Breast epithelium (tissue), 4 donors: ENCODE measurements at places on chromosomes 3 and 15. TPM values are rescaled to one million over a fixed set of nuclear protein-coding genes. Genes with fewer than 3 reads are reported as not detected.

WHAMM gene
- 11.0 TPM for total RNA-seq

RASL12 gene
- 20.6 TPM for total RNA-seq

UROC1 gene
- total RNA-seq, result not detected

ARL8B gene
- 52.3 TPM for total RNA-seq

GRCh38 chr3:69282181-69282580 lies 103.7 kb downstream of the FRMD4B start:
- H3K36me3 ChIP-seq, result no peaks in the 10 kb centered on the region
- no peaks in the 10 kb centered on the region for H3K27me3 ChIP-seq
- no peak for DNase-seq
- H3K27ac ChIP-seq, result no peak overlapping the region
- no peaks in the 10 kb centered on the region for H3K4me1 ChIP-seq

GRCh38 chr15:101525087-101525669 lies 35.7 kb upstream of the PCSK6 start:
- H3K27ac ChIP-seq, result no peak overlapping the region
- no peak for DNase-seq
- H3K4me3 ChIP-seq, result no peak overlapping the region
- no peaks in the 10 kb centered on the region for H3K36me3 ChIP-seq
- H3K4me1 ChIP-seq, result no peaks in the 10 kb centered on the region
- no peaks in the 10 kb centered on the region for H3K27me3 ChIP-seq

- no peak overlapping the region for H3K4me3 ChIP-seq
- peak; percentile 33 for DNase-seq
- H3K27ac ChIP-seq, result no peak overlapping the region
- H3K36me3 ChIP-seq, result no peaks in the 10 kb centered on the region
- H3K27me3 ChIP-seq, result no peaks in the 10 kb centered on the region
- H3K4me1 ChIP-seq, result no peaks in the 10 kb centered on the region
Measured at GRCh38 chr15:78634210-78635145, 6.5 kb downstream of the CHRNB4 start.

DNA sequence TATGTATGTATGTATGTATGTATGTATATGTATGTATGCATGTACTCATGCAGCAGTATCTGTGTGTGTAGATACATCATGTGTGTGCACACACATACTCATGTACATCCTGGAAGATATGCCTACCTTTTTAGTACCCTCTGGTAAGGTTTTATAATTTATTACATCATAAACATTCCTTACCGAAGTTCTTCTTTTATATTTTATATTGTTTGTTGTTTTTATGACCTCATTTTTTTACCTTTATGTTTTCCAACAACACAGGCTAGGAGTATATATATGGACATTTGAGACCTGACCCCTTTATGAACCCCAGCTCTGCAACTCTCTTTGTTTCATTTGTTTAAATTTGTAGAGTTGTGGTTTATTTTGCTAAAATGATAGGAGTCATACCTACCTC lies 263.5 kb downstream of the ADAMTSL3 start:
- H3K36me3 ChIP-seq, result no peaks in the 10 kb centered on the region
- H3K4me3 ChIP-seq, result no peak overlapping the region
- H3K4me1 ChIP-seq, result no peaks in the 10 kb centered on the region
- no peak for DNase-seq
- no peaks in the 10 kb centered on the region for H3K27me3 ChIP-seq

- DNase-seq, result no peak
- no peaks in the 10 kb centered on the region for H3K4me1 ChIP-seq
- peaks cover 12% of the 10 kb centered on the region for H3K36me3 ChIP-seq
- no peaks in the 10 kb centered on the region for H3K27me3 ChIP-seq
Measured at GRCh38 chr3:138284079-138284478, 45.6 kb downstream of the NME9 start.

DNA sequence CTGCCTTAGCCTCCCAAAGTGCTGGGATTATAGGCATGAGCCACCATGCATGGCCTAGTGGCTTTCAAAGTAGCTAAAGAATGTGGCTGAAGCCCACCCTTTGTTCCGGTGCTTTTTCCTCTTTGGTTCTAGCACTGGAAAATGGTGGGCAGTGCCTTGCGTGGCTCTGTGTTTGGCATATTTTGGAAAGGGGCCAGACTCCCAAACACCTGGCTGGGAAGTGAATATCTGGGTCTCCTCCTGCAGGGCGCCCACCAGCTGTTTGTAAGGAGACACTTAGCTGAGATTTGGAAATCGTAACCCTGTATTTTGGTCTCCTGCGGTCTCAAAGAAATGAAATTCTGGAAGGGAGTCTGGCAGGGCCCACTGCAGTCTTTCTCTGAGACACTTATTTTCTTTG lies 336.4 kb downstream of the IL20RB start:
- no peaks in the 10 kb centered on the region for H3K36me3 ChIP-seq
- no peak overlapping the region for H3K27ac ChIP-seq
- H3K4me3 ChIP-seq, result no peak overlapping the region
- no peaks in the 10 kb centered on the region for H3K4me1 ChIP-seq

GRCh38 chr3:112334691-112335433 lies 1.9 kb downstream of the CD200 start:
- H3K4me3 ChIP-seq, result peak overlapping the region; percentile 68
- no peaks in the 10 kb centered on the region for H3K27me3 ChIP-seq
- no peaks in the 10 kb centered on the region for H3K36me3 ChIP-seq
- DNase-seq, result no peak
- H3K27ac ChIP-seq, result peak overlapping the region; percentile 81
- H3K4me1 ChIP-seq, result no peaks in the 10 kb centered on the region

DNA sequence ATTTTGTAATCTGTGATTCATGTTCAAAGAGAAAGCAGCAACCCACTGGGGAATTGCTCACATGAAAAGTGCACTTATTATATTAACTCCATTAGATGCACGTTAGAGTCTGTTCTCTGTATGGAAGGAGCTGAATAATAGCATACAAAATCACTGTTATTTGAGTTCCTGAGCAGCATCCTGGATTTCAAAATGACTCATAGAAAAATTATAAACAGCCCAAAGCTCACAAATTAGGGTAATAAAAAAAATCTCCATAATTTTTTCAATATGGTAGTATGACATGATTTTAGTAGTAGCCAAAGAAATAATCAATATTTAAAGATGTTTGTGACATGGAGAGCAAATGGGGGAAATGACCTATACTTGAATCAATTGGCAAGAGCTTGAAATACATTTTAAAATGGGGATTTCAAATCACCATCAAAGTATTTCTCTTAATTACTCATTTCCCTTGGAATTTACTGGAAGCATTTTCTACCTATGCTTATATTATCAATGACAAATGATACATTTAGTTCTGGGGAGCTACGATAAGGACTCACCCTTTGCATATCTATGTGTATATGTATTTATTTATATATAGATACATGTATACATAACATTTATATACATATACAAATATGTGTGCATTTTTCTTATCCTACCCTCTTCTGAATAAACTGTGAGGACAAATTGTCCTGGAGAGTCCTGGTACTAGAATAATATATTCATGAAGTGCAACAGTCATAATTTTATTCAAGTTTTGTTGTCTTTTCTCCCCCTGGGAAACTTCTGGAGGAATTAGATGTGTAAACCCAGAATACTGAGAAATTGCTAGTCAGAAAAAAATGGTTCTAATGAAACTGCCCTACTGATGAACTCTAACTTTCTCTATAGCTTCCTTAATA lies 116.3 kb downstream of the RPL22L1 start:
- H3K27me3 ChIP-seq, result no peaks in the 10 kb centered on the region
- peaks cover 17% of the 10 kb centered on the region for H3K4me1 ChIP-seq
- DNase-seq, result no peak
- no peak overlapping the region for H3K27ac ChIP-seq

- H3K27ac ChIP-seq, result peak overlapping the region; percentile 16
- H3K4me1 ChIP-seq, result no peaks in the 10 kb centered on the region
- no peak overlapping the region for H3K4me3 ChIP-seq
- no peaks in the 10 kb centered on the region for H3K27me3 ChIP-seq
- DNase-seq, result no peak
Measured at GRCh38 chr3:69179740-69180372, 57.5 kb upstream of the LMOD3 start.

DNA sequence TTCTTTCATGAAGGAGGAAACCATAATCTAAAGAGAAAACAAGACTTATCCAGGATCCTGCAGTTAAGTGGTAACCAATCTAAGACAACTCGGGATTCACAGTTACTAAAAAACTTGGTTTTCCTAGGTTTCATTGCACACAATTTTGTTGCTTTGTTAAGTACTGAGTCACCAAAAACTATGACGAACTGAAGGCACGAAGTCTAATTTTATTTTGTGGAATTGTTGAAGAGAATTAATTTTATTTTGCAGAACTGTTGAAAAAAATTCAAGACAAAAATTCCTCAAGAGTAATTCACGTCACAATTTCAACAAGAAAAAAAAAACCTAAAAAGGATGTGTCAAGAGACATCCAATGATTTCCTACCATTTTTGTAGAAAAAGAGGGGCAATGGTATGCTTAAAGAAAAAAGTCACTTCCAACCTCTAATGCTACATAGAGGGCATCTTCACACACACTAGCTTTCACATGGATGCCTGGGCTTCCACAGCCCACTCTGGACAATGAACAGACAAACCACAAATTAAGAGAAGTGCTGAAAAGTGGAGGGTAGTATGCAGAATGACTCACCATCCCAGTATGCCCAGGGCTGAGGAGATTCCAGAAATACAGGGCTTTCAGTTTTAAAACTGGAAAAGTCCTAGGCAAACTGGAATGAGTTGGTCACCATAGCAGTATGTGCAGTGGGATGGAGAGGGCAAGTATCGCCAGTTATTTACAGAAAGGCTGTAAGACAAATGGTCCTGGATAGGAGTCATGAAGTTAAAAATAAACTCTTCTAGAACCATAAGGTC lies 29.2 kb downstream of the PLOD2 start:
- no peaks in the 10 kb centered on the region for H3K36me3 ChIP-seq
- H3K4me1 ChIP-seq, result no peaks in the 10 kb centered on the region
- DNase-seq, result no peak
- no peaks in the 10 kb centered on the region for H3K27me3 ChIP-seq

DNA sequence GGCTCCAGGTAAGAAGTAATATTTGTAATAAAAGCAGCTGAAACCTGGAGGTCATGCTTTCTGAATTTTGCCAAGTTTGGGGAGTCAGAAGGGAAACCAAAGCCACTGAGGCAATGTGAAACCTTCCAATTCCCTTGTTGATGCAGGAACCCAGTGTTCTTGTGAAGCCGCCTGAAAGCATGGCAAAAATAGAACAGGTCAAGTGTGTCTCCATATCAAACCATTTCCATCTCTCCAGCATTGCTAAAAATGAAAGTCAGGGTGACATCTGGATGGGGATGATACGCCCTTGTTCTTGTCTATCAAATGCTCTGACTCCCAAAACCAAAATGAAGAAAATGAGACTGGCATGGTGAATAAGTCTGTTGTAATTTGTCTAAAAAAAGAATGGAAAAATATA lies 362.5 kb downstream of the VPS13C start:
- no peaks in the 10 kb centered on the region for H3K36me3 ChIP-seq
- H3K4me3 ChIP-seq, result no peak overlapping the region
- no peaks in the 10 kb centered on the region for H3K27me3 ChIP-seq
- no peak overlapping the region for H3K27ac ChIP-seq

DNA sequence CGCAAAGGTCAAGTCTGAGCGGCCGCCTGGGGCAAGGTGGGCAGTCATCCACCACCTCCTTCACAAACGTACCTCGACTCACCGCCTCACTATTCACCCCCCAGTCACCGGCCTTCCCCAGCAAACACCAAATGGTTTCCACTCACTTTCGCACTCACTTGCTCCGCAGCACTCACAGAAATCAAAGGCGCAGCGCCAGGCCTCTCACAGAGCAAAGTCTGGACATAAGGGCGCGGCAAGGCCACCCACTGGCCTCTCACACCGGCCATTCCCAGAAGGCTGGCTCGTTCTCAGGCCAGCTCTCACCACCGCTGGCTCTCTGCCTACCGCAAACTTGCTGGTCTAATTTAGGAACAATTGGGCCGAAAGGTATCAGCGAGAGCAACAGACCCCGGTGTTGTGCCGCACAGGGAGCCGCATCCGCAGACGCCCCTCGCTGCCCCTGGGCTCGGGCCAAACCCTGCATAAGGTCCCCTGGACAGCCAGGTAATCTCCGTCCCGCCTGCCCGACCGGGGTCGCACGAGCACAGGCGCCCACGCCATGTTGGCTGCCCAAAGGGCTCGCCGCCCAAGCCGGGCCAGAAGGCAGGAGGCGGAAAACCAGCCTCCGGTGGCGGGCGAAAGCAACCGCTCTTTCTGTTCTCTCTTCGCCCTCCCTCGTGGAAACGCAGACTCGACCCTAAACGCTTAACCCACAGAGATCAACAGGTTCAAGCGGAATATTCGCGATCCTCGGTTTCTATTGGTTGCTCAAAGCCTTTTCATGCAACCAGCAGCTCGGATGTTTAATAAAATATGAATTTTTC lies 2.9 kb downstream of the SHOX2 start:
- H3K36me3 ChIP-seq, result no peaks in the 10 kb centered on the region
- no peak overlapping the region for H3K27ac ChIP-seq
- peaks cover 3% of the 10 kb centered on the region for H3K27me3 ChIP-seq
- no peaks in the 10 kb centered on the region for H3K4me1 ChIP-seq
- no peak for DNase-seq

DNA sequence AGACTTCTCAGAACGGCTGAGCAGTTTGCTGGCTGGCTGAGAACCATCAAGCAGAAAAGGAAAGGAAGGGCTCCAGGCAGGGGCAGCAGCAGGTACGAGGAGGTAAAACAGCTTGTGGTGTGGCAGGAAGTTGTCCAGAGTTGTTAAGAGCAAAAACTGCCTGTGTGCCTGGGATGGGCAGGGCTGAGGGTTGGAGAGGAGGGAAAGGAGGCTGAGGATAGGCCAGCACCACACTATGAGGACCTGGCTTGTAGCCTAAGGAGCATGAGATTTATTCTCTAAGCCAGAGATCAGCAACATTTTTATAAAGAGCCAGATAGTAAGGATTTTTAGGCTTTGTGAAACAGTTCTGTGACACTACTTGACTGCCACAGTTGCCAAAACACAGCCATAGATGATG lies 8.0 kb downstream of the IGSF10 start:
- H3K4me3 ChIP-seq, result no peak overlapping the region
- no peak for DNase-seq
- H3K4me1 ChIP-seq, result no peaks in the 10 kb centered on the region
- no peaks in the 10 kb centered on the region for H3K27me3 ChIP-seq
- no peaks in the 10 kb centered on the region for H3K36me3 ChIP-seq

DNA sequence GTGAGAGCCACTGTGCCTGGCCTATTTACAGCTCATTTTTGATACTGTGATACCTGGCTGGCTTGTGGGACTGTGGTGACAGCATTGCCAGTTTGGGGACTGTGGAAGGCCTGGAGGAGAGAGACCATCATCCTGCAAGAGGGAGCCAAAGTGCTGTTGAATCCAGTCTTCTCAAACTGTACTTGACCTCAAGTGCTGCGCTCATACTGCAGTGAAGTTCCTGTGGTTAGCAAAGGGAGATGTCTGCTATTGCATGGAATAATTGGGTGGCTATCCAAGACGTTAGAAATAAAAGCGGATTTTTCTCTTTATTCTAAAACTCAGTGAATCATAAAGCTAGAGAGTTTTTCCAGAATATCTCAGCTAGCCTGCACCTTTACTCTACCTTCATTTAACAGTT lies 83.4 kb downstream of the CCK start:
- H3K4me3 ChIP-seq, result no peak overlapping the region
- no peaks in the 10 kb centered on the region for H3K27me3 ChIP-seq
- H3K27ac ChIP-seq, result peak overlapping the region; percentile 76
- H3K36me3 ChIP-seq, result no peaks in the 10 kb centered on the region
- no peak for DNase-seq
